ENCODE measurements at places on chromosomes 3 and 15. TPM values are rescaled to one million over a fixed set of nuclear protein-coding genes. Genes with fewer than 3 reads are reported as not detected.

DNA sequence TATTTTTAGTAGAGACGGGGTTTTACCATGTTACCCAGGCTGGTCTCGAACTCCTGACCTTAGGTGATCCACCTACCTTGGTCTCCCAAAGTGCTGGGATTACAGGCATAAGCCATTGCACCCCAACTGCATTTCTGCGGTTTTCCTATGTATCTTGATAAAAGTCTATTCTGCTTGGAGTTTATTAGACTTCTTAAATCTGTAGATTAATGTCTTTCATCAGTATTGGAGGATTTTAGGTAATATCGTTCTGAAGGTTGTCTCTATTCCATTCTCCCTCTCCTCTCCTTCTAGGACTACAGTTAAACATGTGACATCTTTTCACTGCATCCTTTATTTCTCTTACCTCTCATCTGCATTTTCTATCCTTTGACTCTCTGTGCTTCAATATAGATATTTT is 46.3 kb upstream of the GCNT3 start:
- no peak overlapping the region for H3K4me3 ChIP-seq
- DNase-seq = no peak
- H3K4me1 ChIP-seq = no peaks in the 10 kb centered on the region
- H3K27me3 ChIP-seq = no peaks in the 10 kb centered on the region

Gene OPA1
- total RNA-seq = 20.8 TPM

Gene ZNF662
- 6.5 TPM for total RNA-seq

DNA sequence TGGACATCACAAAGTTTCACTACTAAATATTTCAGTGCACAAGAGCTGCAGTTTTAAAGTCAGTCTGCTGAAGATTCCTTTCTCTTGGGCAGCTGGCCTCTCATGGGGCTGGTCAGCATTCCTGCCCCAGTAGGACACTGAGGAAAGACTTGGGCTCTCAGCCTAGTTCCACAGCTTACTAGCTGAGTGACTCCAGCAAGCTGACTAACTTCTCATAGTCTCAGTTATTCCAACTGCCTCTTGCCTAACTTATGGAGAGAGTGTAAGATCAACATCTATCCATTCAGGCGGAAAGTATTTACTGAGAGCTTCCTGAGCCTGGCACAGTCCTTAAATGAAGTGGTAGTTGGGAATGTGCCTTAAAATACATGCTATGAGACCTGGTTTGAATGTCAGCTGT is 27.0 kb downstream of the TM4SF4 start:
- no peaks in the 10 kb centered on the region for H3K36me3 ChIP-seq
- no peak overlapping the region for H3K4me3 ChIP-seq
- H3K27ac ChIP-seq = no peak overlapping the region
- no peaks in the 10 kb centered on the region for H3K4me1 ChIP-seq
- no peak for DNase-seq
- no peaks in the 10 kb centered on the region for H3K27me3 ChIP-seq

All from body of pancreas (tissue), 4 donors.